Amniotic epithelial cell (primary cell): ENCODE measurements at places on chromosomes 7 and 10.

DNA sequence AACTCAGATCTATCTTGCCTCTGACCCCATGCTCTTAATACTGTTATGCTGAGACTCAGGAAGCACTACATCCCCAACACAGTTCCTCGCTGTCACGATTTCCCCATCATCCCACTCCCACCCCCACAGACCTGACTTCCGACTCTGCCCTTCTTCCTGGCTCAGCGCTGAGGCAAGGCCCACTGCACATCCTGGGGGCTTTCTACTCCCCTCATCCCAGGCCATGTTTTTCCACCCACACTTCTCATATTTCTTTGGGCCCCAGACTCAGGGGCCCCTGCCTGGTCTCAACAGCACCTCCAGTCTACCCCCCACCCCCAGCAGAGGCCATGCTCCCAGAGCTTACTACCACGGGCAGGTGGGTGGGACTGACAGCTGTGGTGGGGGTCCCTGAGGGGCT, 7.7 kb upstream of the NDST2 start:
- no peak for DNase-seq

GRCh38 chr7:48280100-48280499, 108.8 kb downstream of the ABCA13 start:
- peak; percentile 87 for DNase-seq

GRCh38 chr10:97029271-97029670, 156.5 kb downstream of the SLIT1 start:
- DNase-seq: no peak

- DNase-seq: no peak
Measured at GRCh38 chr7:142636751-142637150, 112.5 kb upstream of the PRSS1 start.

DNA sequence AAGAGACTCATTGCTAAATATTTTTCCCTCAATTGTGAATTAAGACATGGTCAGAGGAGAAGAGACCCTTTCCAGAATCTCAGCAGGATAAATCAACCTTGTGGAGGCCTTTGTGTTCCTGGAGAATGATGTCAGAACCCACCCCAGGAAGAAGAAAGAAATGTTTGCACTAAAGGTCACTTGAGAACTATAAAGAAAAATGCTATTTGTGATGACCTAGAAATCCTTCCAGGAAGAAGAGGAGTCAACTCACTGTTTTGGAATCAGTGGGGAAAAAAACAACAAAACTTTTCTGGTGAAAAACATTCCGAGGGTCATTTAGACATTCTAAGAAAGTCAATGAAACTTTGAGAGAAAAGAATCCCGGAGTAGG, 129.1 kb upstream of the ANKRD1 start:
- DNase-seq: peak; percentile 51

GRCh38 chr10:30455816-30456215, 21.8 kb downstream of the MAP3K8 start:
- no peak for DNase-seq

GRCh38 chr7:1758028-1758858, 88.2 kb downstream of the ELFN1 start:
- peak; percentile 4 for DNase-seq

DNA sequence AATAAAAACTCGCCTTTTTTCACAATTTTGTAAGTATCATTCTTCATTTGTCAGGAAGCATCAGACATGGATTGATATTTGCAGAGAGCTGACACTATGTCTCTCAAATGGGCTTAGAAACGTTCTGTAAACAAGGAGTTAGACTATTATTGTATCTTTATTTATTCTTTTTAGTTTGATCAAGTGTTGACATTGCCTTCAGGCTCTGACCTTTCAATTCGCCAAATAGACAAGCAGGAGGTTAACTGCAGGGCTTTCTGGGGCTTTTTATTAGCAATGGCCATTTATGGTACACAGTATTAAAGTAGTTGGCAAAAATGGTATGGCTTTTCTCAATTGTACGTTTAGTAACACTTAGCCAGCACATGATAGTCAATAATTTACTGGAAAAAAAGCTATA, 221.7 kb downstream of the ZWINT start:
- DNase-seq: no peak

GRCh38 chr10:7029672-7030071, 381.2 kb downstream of the SFMBT2 start:
- no peak for DNase-seq

DNA sequence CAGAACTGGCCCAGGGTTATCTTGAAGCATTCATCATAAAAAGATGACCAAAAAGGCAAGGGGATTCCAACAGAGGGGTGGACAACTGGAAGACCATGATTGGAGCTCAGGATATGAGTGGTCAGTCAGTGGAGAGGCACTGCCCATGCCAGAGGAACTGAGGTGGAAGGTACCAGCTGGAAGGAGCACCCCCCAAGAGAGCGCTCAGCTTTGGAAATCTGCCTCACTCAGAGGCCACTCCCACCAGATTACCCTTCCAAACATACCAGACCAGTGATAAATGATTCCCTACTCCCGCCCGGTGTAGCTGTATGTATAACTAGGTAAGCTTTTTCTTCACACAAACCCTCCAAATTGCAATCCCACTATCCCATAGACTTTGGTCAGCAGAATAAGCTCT, 257.0 kb upstream of the SLC26A5 start:
- DNase-seq: no peak

- no peak for DNase-seq
Measured at GRCh38 chr7:12386313-12386740, 17.3 kb downstream of the VWDE start.

DNA sequence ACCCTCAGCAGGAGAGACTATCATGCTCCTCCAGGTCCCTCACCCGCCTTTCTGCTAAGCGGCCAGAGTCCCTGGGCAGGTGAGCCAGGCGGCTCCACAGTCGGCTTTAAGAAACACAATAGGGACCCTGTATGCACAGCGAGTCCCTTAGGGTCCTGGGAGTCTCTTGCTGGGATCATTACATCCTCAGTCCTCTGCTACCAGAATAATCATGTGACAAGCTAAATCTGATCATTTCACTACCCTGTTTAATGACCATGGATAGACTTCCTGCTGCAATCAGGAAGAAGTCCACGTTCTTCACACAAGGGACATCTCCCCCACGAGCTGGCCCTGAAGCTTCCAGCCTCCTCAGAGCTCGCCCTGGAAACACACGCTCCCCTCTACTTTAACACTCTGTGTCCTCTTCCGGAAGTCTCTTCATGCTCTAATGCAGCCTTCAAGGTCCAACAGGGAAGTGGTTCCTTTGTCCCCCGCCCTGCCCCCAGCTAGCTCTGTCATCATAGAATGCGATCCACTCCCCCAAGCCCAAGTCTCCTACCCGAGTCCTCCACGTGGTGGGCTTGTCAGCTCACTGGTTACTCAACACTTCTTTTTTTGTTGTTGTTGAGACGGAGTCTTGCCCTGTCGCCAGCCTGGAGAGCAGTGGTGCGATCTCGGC, 101.5 kb downstream of the RNF216 start:
- no peak for DNase-seq

- no peak for DNase-seq
Measured at GRCh38 chr7:150610233-150610632, 22.0 kb downstream of the GIMAP6 start.

GRCh38 chr10:132632091-132632561, 94.5 kb downstream of the INPP5A start:
- no peak for DNase-seq

DNA sequence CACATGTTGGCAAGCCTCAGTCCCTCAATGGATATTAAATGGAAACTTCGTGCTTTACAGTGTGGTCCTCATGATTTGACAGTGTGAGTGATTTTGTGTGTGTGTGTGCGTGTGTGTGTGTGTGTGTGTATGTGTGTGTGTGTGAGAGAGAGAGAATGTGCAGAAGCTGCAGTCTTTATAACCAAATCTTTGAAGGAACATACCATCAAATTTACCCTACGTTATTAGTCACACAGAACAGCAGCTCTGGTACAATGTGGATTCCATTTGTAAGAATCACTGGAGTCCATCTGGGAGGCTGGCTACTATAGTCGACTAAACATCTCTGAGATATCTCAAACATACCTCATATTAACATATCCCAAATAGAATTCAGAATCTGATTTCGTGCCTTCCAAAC, 928.0 kb upstream of the POT1 start:
- no peak for DNase-seq

GRCh38 chr7:46833197-46833596, 748.7 kb downstream of the TNS3 start:
- DNase-seq: no peak

- no peak for DNase-seq
Measured at GRCh38 chr10:95315509-95315908, 24.7 kb upstream of the PDLIM1 start.

DNA sequence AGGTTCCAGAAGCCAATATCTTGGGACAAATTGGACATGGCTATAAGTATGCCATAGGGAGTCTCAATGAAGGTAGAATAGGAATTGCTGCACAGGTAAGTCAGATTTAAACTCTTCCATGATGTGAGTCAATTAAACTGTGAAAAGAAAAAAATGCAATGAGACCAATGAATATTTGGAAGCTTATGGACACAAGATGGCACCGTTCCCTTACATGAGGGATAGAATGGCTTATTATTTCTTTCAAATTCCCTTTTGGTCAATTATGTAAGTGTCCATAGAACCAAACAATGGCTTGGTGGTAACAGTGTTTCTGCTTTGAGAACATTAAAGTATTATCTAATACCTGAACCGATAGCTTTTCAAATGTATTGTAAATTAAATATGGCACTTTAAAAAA, 35.6 kb downstream of the ACADSB start:
- DNase-seq: no peak

DNA sequence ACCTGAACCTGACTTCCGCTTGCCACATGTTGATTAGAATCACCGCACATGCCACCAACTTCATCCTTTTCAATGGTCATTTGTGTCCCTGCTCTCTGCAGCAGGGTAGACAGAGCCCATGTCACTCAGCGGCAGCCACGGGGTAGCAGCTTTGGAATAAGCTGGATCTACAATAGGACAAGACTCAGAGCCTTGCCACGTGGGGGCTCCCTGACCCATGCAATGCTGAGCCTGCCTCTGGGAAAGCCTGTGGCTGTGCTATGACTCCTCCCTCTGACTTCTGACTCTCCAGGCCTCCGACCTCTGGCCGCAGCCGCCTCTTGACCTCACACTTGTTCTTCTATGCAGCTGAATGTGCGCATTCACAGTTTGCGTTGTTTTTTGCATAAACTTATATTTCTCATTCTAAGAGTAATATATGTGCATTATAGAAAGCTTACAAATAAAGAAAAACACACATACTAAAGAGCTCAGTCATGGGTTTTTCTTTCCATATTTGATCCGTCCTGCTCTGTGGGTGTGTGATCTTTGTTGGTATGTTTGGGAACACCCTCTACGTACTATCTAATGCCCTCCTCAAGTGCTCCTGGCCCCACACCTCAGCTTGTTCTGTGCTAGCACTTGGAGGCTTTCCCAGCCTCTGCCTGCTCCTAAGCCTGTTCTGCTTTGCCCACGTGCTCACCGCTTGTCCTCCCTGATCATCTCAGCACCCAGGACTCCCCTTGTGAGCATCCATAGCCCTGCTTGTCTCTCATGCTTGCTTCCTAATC, 198.0 kb upstream of the MKI67 start:
- no peak for DNase-seq

GRCh38 chr7:51700593-51701215, 384.1 kb upstream of the COBL start:
- DNase-seq: no peak

GRCh38 chr7:123305840-123306375, 106.1 kb upstream of the SLC13A1 start:
- no peak for DNase-seq

DNA sequence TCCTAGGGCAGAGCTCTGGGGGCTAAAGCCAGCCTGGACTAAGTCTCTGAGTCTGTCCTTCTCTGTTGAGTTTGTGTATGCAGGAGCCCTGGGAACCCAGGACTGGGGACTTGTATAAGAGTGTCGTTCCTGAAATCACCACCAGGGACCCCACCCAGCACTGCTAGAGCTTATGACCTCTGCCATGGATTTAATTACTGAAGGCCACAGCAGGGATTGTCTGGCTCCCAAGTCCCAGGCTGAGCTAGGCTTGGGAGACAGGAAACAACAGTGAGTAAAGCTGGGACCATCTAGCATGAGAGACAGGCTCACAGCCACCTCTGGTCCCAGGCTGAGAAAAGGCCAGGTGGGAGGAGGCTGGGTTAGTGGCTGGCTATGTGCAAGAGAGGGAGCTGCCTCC, 1.4 kb upstream of the TSPAN15 start:
- DNase-seq: peak; percentile 59

DNA sequence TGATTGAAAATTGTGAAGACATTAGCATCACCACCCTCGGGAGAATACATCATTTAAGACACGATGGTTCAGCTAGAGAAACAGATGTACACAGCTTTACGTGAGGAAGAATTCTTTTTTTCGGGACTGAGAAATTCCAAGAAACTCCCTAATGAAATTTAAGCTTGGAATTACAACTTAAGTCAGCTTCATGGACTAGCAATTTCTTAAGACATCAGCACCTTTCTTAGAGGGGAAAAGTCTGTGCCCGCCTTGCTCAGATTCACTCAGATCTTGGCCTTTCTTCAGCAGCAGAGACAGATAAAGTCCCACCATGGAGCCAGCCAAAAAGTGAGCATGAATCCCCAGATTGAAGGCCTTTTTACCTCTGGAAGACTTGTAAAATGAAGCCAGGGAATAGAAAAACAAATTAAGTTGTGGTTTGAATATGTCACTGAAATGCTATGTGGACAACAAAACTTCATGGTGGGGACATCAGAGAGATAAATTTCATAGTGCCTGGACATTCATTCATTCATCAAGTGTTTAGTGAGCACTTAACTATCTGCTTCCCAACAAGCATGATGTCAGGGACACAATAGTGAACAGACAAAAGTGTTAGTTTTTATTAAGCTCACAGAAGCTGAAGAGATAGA, 32.1 kb downstream of the PRKG1 start:
- DNase-seq: no peak

DNA sequence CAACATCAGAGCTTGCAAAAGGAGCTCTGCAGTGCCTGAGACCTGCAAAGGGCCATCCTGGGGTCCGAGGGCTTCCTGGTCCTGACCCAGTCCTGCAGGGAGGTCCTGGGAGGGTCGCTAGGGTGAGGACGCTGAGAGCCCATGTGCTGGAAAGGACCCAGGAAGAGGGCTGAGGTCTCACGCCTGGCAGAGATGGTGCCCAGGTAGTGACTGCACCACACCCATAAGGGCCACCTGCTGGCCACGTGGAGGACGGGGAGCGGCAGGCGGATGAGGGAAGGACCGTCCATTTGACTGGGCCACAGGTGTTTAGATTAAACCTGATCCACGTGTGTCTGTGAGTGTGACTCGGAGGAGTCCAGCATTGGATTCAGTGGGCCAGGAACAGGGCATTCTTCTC, 392.8 kb downstream of the DNAJB6 start:
- no peak for DNase-seq

DNA sequence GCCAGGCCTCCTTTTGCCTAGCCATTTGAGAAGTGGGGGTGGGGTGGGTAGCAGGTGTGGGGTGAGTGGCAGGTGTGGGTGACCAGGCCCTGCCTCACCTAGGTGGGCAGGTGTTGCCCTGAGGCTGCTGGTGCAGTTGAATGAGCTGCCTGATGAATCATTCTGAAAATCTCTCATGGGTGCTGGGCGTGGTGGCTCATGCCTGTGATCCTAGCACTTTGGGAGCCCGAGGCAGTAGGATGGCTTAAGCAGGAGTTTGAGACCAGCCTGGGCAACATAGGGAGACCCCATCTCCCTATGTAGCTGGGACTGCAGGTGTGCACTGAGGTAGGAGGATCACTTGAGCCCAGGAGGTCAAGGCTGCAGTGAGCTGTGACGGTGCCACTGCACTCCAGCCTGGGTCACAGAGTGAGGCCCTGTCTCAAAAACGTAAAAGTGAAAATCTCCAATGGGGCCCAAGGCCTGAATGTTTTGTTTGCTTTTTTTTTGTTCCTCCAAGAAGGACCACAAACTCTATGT, 17.7 kb downstream of the TSPAN14 start:
- DNase-seq: no peak
